Adipocyte (in vitro differentiated cells): ENCODE measurements at places on chromosomes 7 and 10.

- peak; percentile 4 for DNase-seq
Observed at GRCh38 chr10:84156768-84157167, 16.8 kb upstream of the GPR15LG start.

DNA sequence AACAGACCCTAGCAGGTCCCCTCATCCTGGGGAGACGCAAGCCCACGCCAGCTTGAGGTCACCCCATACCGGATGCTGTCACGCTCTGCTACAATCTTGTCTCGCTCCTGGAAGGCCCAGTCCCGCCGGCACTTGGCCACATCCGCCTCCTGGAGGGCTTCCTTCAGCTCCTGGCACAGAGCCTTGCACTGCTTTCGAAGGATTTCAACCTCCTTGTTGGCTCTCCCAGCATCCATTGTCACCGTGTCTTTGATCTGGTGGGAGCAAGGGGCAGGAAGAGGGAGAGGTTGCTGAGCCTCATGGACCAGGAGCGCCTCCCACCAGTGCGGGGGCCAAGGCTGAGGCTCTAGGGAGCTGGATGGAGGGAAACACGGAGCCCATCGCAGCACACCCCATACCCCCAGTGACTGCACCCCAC is 90.9 kb downstream of the DLG5 start:
- DNase-seq: no peak

DNA sequence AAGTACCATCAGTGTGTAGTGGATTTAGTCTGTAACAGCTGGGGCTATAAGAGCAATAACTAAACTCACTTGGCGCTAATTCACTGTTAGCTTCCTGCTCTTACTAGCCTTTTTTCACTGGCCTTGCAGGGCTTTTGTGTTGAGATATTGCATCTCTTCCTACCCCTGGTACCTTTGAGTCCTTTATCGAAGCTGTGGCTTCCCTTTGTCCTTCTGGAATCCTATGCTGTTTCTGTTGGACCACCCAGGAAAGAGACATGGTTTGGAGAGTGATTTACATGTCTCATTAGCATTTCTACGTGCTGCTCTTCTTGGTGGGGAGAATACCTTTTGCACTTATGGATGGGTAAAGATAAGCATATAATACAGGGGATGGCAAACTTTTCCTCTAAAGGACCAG is 103.8 kb downstream of the MLLT10 start:
- DNase-seq: no peak

DNA sequence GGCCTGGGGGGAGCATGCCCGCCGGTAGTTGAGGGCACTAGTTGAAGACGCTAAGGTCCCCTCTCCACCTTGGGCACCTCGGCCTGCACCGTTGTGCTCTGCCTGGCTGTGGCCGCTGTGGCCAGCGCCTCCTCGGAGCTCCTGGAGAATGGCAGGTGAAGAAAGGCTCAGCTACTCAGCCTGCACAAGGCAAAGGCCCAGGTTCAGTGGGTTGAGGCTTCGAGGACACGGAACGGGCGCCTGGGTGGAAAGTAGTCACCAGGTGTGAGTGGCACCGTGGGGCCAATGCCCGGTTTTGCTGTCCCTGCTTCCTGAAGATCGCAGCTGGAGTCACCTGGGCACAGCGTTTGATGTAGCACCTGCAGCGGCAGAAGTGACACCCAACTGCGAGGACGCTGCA is 12.4 kb upstream of the ZNF716 start:
- DNase-seq: no peak

GRCh38 chr7:10939237-10939910 is 34.3 kb upstream of the PHF14 start:
- DNase-seq: peak; percentile 49

DNA sequence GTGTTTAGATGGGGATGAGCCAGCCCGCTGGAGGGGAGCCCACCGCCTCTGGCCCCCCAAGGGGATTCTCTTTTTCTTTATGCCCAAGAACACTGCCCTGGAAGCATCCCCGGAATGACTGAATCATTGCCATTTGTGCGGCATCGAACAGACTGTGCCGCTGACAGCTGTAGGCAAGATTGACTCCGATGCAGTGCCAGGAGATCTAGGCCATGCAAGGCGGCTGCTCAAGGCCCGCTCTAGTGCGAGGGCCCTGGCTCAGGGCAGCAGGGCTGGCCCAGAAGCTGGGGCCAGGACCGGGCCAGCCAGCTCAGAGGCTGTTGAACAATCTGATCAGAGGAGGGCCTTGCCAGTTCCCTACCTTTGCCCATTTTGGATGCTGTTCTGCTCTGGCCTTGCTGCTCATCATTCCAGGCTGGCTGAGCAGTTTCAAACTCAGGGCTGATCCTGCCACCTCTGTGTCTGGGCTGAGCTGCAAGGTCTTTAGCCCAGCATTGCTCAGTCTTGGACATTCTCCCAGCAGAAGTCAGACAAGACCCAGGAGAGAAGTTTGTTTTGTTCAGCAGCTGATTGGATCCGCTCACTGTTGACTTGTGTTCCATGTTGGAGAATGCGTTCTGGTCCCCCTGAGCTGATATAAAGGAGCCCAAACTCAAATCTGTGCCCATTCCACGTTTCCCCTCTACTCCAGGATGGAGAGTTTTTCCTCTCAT is 485.3 kb upstream of the GALNT17 start:
- no peak for DNase-seq

GRCh38 chr10:1290071-1290471 is 233.9 kb downstream of the WDR37 start:
- DNase-seq: no peak

GRCh38 chr10:6346631-6347030 is 143.9 kb downstream of the PFKFB3 start:
- DNase-seq: no peak

DNA sequence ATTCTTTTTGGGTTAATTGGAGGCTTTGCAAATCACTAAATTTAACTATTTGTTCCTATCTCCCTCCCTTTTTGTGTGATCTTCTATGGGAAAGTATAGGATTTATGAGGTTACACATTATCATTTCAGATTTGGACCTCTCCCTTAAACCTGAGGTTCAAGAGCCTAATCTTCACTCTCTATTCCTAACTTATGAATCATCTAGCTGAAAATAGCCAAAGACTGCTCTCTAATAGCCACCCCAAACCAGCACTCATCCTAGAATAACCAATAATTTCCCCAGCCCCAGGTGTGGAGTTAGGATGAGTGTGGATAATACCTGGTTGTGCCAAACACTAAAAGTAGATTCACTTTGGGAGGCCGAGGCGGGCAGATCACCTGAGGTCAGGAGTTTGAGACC is 499.2 kb downstream of the GFRA1 start:
- no peak for DNase-seq

DNA sequence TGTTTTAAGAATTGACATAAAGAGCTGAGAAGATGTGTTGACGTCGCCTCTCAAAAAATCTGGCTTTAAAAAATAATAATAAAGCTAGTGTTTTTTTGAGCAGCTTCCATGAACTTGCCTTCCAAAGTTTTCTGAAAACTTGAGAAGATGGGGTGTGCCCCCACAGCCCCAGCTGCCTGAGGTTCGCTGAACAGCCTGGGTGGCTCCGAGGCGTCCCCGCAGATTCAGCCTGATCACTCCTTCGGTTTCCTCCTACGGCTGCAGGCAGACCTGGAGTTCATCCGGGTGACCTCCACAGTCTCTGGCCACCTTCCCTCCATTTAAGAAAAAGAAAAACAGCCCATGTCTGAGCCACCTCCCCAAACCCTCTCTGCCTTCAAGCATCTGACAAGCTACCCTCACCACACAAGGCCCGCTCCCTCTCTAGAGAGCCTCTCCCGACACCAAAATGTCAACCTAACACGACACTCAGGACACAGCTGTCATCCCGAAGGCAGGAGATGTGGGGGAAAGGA is 177.8 kb downstream of the PTPRN2 start:
- DNase-seq: no peak

GRCh38 chr10:128337860-128338378 is 211.7 kb upstream of the MKI67 start:
- DNase-seq: no peak

DNA sequence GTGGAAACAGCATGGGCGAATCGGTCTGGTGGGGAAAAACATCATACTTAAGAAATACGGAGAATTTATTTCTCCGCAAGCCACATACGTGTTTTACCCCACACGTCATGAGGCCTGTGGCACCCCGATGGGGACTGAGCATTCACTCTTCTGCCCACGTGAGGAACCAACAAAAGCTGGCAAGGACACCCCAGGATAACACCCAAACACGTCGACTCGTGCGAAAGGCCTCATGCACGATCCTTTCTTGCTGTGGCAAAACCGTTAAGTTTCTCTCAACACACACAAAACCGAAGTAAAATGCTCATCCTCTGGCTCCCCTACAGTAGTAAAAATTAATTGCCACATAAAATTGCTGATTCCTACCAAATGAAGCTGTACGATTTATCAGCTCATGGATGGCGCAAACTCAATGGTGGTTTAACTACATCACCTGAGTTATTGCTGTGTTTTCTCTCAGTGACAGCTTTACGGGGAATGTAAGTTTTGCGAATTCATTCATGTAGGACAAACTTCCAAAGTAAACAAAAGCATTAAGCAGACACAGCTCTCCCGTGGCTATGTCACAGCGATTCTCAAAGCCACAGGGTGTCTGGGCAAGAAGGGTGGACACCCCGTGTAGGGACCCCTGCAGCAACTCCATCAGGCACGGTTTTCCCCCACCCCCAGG is 97.0 kb downstream of the CTBP2 start:
- DNase-seq: no peak

DNA sequence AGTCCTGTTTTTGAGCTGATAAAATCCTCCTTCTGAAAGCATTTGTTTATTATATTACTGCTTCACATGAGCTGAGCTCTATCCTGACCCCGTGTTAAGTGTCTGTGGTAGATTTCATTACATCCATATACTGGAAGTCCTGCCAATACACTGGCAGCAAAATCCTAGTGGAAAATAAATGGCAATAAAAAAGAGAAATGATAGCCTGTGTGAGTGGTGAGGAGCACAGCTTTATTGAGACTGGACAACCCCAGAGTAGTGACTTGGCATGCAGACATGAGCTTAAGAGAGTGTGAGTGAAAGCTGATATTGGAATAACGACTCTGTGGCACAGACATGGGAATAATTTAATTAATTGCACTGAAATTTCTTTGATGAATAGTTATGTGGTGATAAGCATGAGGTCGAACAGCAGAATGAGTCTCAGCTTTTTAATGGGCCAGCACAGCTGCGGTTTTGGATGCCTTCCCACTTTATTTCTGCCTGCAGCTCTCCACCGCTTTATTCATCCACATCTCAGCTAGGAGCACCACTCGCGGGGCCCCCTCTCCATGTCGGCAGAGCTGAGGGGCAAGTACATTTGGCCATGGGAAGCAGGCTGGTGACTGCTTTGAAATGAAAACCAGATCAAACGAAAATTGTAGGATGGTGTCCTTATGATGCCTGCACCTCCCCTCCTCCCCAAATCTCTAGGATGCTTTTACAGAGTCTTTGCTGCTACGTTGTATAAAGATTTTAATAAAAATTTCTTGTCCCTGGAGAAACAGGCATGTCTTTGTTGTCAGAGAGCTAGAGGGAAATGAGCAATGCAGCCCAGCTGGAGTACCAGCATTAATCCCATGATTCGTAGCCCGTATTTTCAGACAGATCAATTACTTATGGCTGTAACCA is 494.3 kb downstream of the AUTS2 start:
- DNase-seq: peak; percentile 73
